A172 (cell line): ENCODE measurements at places on chromosomes 4 and X. TPM values are rescaled to one million over a fixed set of nuclear protein-coding genes. Genes with fewer than 3 reads are reported as not detected.
A peak's percentile ranks its signal among the peaks of the same experiment; 100 is the strongest.

The MSANTD1 gene
- 0.55 TPM in 1 of 2 replicates, not detected in the other for total RNA-seq

The PPA2 gene
- total RNA-seq, result 78.4 and 79.7 TPM in 2 replicates

The SYP gene
- 0.05 and 0.48 TPM in 2 replicates for total RNA-seq

The STAP1 gene
- not detected in 2 replicates for total RNA-seq

- no peak for DNase-seq
Measured at GRCh38 chr4:46250997-46251396, 127.1 kb upstream of the GABRG1 start.

GRCh38 chrX:12378253-12378652 is 240.0 kb downstream of the FRMPD4 start:
- DNase-seq, result no peak

GRCh38 chr4:178953447-178954120 is 1511.3 kb upstream of the AGA start:
- DNase-seq, result no peak

DNA sequence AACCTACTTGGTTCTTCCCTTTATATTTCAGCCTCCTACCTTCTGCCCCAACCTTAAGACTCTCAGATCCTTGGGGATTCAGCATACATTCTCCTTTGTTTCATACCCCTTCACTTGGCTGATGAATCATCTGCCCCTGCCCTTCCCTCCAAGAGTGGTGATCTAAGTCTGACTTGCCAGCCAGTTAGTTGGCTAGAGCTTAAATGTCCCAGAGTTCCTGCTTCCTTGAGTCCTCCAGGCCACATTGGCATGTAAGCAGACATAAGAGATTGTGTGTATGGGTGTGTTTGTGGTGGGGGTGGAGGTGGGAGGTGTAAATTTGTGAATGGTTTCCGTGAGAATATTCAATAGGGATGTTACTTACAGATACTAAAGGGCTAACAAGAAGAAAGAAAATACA is 3.7 kb upstream of the TEX13D start:
- DNase-seq, result peak; percentile 0

GRCh38 chr4:85790582-85790981 is 315.6 kb downstream of the ARHGAP24 start:
- no peak for DNase-seq

GRCh38 chr4:122673252-122673651 is 52.4 kb upstream of the IL21 start:
- no peak for DNase-seq

- no peak for DNase-seq
Measured at GRCh38 chr4:175787546-175787945, 24.5 kb downstream of the GPM6A start.
